ENCODE measurements at places on chromosomes 6 and 20. TPM values are rescaled to one million over a fixed set of nuclear protein-coding genes. Genes with fewer than 3 reads are reported as not detected.

SLC22A7 gene
- total RNA-seq, result not detected

ATP6V1G2 gene
- total RNA-seq, result 0.59 TPM

PRKN gene
- total RNA-seq, result 0.59 TPM

SLC29A1 gene
- 72.0 TPM for total RNA-seq

SYNDIG1 gene
- total RNA-seq, result not detected

ASIP gene
- total RNA-seq, result not detected

PRR18 gene
- total RNA-seq, result not detected

FRS3 gene
- total RNA-seq, result 1.2 TPM

BEND6 gene
- total RNA-seq, result 1.2 TPM

SIRPB2 gene
- 1.2 TPM for total RNA-seq

OOEP gene
- total RNA-seq, result not detected

HTR1E gene
- not detected for total RNA-seq

PLAGL1 gene
- total RNA-seq, result 8.8 TPM

TP53TG5 gene
- not detected for total RNA-seq

TNFRSF6B gene
- 37.0 TPM for total RNA-seq

CD164 gene
- total RNA-seq, result 152 TPM

RNGTT gene
- total RNA-seq, result 23.3 TPM

CAP2 gene
- 15.8 TPM for total RNA-seq

ZSCAN16 gene
- total RNA-seq, result 13.0 TPM

MEI4 gene
- total RNA-seq, result not detected

CST7 gene
- total RNA-seq, result not detected

SIRPD gene
- not detected for total RNA-seq

RAET1L gene
- not detected for total RNA-seq

GSS gene
- 59.8 TPM for total RNA-seq

KHDC1 gene
- total RNA-seq, result 0.81 TPM

SPINT3 gene
- not detected for total RNA-seq

SYNE1 gene
- 156 TPM for total RNA-seq

BCAS1 gene
- total RNA-seq, result not detected

CTCFL gene
- not detected for total RNA-seq

GABRR2 gene
- total RNA-seq, result 0.46 TPM

SLC22A3 gene
- total RNA-seq, result 0.13 TPM
